ENCODE measurements at places on chromosomes 2 and 18.

DNA sequence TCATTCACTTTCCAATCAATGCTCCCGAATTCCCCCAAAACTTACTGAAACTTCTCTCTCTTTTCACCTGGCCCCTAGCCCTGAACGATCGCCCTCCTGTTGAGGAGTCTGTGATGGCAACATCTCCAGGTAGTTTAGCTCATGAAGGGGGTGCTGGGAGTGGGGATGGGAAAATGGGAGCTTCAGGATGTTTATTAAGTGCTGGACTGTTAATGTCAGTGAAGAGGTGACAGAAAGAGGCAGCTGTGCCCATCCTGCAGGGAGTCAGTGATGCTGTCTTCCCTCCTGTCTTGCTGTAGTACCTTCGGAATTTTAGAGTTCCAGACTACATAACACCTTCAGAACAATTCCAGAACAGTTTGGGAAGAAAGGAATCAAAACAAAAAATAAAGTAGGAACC, 308.8 kb downstream of the ALK start:
- no peak for DNase-seq

GRCh38 chr2:64485331-64485730, 31.4 kb downstream of the LGALSL start:
- no peak for DNase-seq

- DNase-seq = no peak
These were observed 367.4 kb upstream of the MYT1L start for GRCh38 chr2:2698182-2699120.

DNA sequence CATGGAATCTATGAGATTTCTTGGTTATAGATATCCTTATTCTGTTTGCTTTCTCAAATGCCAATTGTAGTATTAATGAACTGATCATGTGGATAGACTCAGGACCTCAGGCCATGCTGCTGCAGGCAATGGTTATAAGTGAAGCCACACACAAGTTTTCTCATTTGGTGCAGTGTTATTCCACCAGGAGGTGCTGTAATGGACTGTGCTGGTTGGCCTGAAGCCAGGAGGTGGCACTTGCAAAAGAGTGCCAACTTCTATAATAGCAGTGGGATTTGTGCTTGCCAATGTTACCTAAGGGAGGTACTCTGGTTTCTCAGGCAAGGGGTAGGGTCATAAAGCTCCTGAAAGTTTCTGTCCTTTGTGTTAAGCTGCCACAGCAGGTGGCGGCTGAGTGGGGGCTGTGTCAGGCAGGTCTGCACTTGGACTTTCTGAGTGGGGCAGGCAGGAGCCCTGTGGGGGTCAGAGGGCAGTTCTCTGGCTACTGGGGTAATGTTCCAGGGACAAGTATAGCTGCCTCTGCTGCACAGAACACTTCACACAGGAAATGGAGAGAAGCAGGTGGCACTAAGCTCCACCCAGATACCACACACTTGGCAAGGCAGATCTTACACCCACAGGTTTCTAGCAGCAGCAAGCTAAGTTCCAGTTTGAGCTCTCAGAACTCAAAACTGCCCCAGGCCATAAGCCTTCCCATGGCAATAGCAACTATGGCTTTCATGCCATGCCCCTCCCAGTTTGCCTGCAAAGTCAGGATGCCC, 352.6 kb upstream of the CWC22 start:
- DNase-seq = no peak

Data from femur (tissue), 1 donor.